ENCODE measurements at places on chromosomes 3 and 15. TPM values are rescaled to one million over a fixed set of nuclear protein-coding genes. Genes with fewer than 3 reads are reported as not detected.

DNA sequence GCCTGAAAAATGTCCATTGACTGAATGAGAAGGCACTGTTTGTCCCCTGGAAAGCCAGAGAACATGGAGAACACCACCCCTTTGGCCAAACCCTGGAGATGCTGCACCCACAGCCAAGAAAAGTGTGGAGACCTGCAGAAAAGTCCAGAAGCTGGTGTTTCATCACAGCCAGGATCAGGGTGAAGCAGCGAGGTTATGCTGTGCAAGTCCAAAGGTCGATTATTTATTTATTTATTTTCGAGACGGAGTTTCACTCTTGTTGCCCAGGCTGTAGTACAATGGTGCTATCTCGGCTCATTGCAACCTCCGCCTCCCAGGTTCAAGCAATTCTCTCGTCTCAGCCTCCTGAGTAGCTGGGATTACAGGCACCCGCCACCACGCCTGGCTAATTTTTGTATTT, 5.5 kb upstream of the CTSH start:
- H3K4me3 ChIP-seq = no peak overlapping the region
- H3K36me3 ChIP-seq = no peaks in the 10 kb centered on the region
- no peaks in the 10 kb centered on the region for H3K27me3 ChIP-seq
- H3K27ac ChIP-seq = no peak overlapping the region
- H3K4me1 ChIP-seq = peaks cover 12% of the 10 kb centered on the region

GRCh38 chr3:19149368-19149767, 1.1 kb downstream of the KCNH8 start:
- no peak for DNase-seq
- H3K36me3 ChIP-seq = no peaks in the 10 kb centered on the region
- H3K27me3 ChIP-seq = peaks cover 37% of the 10 kb centered on the region
- H3K4me1 ChIP-seq = peaks cover 10% of the 10 kb centered on the region

DNA sequence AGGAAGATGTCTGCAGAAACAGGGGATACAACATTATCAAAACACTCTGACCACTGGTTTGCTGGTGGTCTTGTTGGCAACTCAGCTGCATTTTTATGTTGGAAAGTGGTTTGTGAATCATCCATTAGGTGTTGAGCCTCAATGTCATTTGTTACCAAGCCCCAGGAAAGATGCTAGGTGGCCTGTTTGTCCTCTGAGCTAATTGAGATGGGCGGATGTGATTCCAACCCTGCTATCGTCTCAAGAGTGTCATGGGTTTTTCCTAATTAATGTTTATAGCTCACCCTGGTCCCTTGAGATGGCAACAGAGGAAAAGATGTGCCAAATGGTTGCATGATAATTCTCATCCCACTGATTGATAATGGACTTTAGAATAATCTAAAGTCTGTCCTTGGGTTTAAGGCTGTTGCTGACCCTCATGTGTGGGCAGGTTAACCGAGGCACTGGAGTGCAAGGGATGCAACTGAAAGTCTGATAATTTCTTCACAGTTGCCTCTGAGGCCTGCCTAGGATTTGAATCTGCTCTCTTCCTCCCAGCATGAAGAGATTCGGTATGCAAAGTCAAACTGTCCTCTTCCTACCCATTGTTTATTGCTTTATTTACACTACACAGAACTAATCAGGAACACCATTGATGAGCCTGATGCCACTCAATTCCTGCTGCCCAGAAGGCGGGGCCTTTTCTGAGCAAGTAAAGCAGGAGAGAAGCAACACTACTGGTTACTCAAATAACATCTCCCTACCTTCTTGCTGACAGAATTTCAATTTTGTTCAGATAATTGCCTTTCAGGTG, 166.2 kb upstream of the TBC1D5 start:
- no peak overlapping the region for H3K27ac ChIP-seq
- DNase-seq = no peak
- H3K36me3 ChIP-seq = no peaks in the 10 kb centered on the region
- H3K4me1 ChIP-seq = no peaks in the 10 kb centered on the region

DNA sequence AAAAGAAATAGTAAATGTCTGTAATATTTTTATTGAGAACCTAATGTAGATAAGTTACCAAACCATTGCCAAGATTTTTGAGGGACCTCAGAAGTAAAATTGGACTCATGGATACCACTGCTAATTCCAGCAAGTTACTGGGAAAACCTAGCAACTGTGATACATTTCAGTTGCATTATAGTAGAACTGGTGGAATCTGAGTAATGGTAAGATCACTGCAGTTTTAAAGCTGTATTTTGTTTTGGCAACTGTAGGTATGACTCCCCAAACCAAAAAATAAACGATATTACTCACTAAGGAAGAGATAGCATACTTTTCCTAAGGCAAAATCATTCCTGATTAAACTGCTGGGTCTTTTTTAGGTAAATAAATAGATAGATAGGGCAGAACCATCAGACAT, 54.0 kb downstream of the ARMC8 start:
- H3K36me3 ChIP-seq = peaks cover 100% of the 10 kb centered on the region
- no peak overlapping the region for H3K4me3 ChIP-seq
- H3K27ac ChIP-seq = no peak overlapping the region
- no peaks in the 10 kb centered on the region for H3K27me3 ChIP-seq
- no peaks in the 10 kb centered on the region for H3K4me1 ChIP-seq

DNA sequence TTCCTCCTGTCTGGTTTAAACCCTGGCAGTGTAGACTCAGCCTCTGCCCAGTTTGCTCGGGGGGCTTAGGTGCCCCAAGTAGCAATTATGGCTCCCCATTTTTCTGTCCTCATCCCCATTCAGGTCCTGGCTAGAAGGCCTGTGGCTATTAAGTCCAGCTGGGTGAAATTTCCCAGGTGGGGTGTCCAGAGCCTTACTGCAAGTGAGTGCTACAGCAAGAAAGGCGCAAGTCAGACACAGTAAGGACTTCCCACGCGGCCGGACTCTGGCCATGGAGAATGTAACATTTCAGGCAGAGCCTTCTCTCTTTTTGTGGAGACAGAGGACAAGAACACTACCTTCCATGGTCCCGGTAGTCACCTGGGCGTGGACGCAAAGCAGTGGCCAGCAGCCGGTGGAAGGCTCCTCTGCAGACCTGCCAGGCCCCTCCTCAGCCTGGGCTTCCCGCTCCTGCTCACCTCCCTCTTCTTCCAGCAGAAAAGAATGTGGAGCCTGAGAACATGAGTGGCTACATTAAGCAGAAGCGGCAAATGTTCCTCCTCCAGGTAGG, 23.3 kb downstream of the CFAP100 start:
- peaks cover 6% of the 10 kb centered on the region for H3K27me3 ChIP-seq
- H3K4me1 ChIP-seq = no peaks in the 10 kb centered on the region
- no peaks in the 10 kb centered on the region for H3K36me3 ChIP-seq
- H3K4me3 ChIP-seq = no peak overlapping the region
- peak; percentile 48 for DNase-seq

DNA sequence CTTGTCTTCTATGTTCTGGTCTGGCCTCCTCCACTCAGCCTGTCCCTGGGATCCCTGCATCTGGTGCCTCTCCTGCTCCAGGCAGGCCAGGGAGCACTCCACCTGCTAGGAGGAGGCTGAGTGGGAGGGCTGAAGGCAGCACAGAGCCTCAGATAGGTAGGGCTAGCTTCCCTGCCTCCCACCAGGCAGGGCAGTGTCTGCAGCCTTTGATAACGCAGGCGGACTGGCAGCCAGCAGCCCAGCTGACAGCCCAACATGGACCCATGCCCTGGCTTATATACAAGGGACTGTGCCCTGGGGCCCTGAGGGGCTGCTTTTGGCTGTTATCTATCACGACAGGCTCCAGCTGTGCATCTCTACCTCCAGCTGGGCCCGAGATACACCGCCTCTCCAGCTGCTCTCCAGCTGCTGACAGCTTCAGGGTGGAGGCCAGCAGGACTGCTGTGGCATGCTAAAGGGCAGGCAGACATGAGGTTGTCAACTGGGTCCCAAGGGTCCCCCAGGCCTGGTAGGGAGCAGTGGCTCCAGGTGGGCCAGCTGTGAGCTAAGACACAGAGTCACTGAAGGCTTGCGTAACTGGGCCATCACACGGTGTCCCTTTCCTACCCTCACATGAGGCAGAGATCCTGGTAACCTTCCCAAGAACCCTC, 5.2 kb upstream of the CLK3 start:
- no peaks in the 10 kb centered on the region for H3K36me3 ChIP-seq
- no peaks in the 10 kb centered on the region for H3K27me3 ChIP-seq
- no peak overlapping the region for H3K4me3 ChIP-seq

DNA sequence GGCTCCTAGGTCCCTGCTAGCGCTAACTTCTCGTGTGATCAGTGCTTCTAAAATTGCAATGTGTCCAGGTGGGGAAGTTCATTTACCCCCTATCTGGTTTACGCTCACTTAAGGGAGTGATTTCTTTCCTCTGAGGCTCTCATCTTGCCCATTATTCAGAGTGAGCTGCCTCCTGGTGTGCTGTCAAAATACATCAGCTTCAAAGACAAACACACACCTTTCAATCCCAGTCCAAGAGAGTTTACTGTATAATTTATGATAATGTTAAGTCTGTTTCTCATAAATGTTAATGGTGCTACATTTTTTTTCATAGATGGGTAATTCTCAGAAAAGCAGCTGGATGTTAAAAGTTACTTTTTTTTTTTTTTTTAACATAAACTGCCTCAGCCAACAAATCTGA, 112.3 kb downstream of the RORA start:
- no peaks in the 10 kb centered on the region for H3K36me3 ChIP-seq
- no peak overlapping the region for H3K27ac ChIP-seq
- H3K27me3 ChIP-seq = no peaks in the 10 kb centered on the region
- H3K4me3 ChIP-seq = no peak overlapping the region
- H3K4me1 ChIP-seq = no peaks in the 10 kb centered on the region

DNA sequence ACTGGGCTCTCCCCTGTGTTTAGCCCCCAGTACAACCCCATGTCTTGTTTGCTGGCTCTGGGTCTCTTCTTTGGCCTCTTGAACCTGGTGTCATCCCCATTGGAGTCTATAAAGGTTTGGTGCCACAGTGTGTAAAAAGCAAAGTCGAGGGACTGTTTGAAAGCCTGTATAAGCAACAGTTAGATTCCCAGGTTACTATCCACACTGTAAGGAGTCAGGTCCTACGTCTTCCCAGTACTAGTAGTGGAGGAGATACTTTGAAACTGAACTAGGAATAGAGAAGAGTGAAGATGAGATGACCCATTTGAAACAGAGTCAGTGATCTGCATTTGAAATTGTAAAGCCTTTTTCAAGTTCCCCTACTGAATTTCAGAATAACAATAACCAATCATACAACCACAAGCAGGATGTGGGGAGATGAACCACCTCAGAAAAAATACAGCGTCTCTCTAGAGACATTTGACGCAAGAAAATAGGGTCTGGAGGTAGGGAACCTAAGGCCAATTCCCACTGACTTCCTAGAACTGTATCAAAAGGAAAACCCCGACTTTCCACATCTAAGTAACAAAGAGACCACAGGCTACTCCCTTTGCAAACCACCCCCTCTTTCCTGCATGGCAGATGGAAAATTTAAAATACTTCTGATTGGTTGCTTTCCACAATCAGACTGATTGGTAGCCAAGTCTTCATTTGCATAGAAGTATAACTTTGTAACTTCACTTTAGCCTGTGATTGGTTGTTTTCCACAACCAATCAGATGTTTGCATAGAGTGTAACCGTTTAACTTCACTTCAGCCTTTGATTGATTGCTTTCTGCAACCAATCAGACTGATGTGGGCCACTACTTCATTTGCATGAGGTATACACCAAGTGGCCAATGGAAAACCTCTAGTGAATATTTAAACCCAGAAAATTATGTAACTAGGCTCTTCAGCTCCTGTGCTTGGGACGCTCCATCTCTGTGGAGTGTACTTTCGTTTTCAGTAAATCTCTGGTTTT, 49.9 kb upstream of the NEDD4 start:
- no peaks in the 10 kb centered on the region for H3K27me3 ChIP-seq
- H3K4me3 ChIP-seq = no peak overlapping the region
- no peak overlapping the region for H3K27ac ChIP-seq

DNA sequence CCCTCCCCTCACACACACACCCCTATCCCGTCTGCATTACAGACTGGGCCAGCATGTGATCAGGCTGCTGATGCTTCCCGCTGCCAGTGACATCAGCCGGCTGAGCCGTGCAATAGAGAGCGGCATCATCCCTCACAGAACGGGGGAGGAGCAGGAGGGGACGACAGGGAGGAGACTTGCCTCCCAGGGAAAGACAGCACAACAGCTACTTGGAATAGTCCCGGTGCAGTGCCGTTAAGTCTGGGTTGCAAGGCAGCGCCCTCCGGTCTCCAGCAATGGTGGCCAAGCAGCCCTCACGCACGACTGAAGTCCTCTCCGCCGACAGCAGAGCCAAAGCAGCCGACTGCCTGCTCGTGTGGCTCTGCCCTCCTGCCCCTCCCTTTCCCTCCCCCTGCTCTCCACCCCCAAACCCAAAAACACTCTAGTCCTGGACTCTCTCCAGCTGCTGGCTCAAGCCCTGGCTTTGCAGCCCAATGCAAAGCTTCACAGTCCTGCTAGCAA, 31.5 kb upstream of the RPS17 start:
- H3K27ac ChIP-seq = peak overlapping the region; percentile 47
- no peaks in the 10 kb centered on the region for H3K27me3 ChIP-seq
- no peak for DNase-seq
- H3K4me3 ChIP-seq = no peak overlapping the region
- H3K36me3 ChIP-seq = no peaks in the 10 kb centered on the region
- no peaks in the 10 kb centered on the region for H3K4me1 ChIP-seq

- no peak overlapping the region for H3K27ac ChIP-seq
- DNase-seq = no peak
- H3K27me3 ChIP-seq = no peaks in the 10 kb centered on the region
- no peak overlapping the region for H3K4me3 ChIP-seq
These were observed 94.1 kb upstream of the ATP2B2 start for GRCh38 chr3:10599444-10599843.

DNA sequence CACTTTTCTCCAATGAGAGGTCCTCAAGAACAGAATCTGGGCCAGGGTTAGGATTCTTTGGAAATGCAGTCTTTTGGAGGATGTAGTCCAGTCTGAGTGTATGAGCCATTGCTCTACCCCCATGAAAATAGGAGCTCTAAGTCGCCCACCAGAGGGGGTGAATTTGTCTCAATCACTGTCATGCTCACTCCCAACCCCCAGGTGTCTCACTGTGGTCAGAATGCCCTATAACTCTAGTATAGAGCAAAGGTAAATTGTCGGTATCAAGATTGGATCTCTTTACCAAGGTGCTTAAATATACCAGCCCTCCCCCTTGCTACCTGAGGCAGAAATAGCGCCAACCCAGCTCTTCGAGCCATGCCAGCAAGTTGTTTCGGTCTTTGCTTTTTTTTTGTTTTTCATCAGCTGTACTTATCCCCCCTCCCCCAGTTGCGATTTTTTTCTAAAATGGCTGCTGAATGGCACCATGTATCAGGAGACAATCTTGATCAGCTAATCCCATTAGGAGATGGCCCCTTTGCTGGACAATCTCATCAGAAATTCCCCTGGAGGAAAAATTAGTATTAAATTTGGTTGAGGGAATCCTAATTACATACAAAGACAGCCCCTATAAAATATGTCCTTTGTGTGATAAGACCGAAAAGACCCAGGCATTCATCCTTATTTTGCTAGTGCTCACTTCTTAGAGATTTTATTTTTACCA, 130.7 kb downstream of the EBLN2 start:
- H3K4me1 ChIP-seq = no peaks in the 10 kb centered on the region
- H3K36me3 ChIP-seq = no peaks in the 10 kb centered on the region
- H3K27ac ChIP-seq = no peak overlapping the region
- H3K4me3 ChIP-seq = no peak overlapping the region
- no peaks in the 10 kb centered on the region for H3K27me3 ChIP-seq

- H3K27me3 ChIP-seq = no peaks in the 10 kb centered on the region
- no peaks in the 10 kb centered on the region for H3K4me1 ChIP-seq
- no peak overlapping the region for H3K4me3 ChIP-seq
- no peak overlapping the region for H3K27ac ChIP-seq
- no peak for DNase-seq
These were observed 9.2 kb downstream of the FAM162A start for GRCh38 chr3:122392868-122393844.

Gene NEO1
- total RNA-seq = 14.3 TPM

Gene FAM174B
- 11.7 TPM for total RNA-seq

Gene MOBP
- total RNA-seq = not detected

Gene TTLL13
- not detected for total RNA-seq

Gene HACD2
- total RNA-seq = 21.4 TPM

Gene ANKUB1
- total RNA-seq = not detected

Gene SCG5
- total RNA-seq = not detected

Gene COLQ
- total RNA-seq = 5.4 TPM

Data from spleen (tissue), 13 donors.